DMS79 (cell line): ENCODE measurements at places on chromosomes 12 and 14.
A peak's percentile ranks its signal among the peaks of the same experiment; 100 is the strongest.

DNA sequence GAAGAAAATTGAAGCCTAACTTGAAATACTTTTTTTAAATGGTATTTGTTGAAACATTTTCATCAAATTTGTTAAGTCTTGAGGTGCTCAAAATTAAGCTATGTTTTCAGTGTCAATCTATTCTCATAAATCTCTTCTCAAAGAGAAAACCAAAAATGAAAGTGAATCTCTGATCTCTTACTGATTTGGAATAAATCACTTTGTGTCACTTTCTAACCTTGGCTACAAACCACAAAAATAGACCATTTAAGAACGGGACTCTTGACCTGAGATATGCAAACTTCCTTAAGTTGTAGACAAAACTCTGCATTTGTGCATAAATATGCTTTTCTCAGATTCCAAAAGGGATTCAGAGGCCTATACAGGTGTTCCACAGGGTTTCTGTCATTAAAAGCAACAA is 192.9 kb downstream of the SEC23A start:
- no peak for DNase-seq

- DNase-seq, result no peak
Observed at GRCh38 chr12:123591702-123592481, 7.5 kb downstream of the TMED2 start.

DNA sequence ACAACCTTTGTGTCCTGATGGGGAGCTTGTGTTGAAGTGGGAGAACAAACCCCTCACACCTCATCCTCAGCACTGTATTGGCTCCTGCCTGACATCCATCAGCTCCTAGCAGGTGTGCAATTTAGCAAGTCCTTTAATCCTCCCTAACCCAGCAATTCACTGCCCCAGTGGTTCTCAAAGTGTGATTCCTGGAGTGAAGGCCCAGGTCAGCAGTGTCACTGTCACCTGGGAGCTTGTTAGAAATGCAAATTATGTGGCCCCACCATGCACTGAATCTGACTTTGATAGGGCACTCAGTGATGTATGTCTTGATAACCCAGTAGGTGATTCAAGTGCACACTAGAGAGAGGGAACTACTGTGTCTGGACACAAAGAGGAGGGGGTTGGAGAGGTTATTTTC is 133.6 kb downstream of the FGD4 start:
- DNase-seq, result no peak

DNA sequence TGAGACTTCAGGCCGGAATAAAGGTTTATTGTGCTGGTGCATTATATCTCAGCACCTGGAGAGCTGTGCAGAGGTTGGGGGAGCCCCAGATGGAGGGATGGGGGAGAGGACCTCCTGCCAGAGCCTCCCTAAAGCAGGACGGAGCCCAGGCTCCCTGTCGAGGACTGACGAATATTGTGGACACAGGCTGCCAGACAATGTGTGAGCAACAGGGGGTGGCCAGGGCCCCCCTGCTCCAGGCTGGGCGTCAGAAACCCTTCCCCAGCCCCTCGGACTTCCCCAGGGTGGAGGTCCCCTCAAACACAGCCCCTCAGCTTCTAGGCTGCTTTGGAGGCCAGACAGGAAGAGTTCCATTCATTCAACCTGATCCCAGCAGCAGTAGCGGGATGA is 8.0 kb downstream of the TMEM119 start:
- no peak for DNase-seq

- no peak for DNase-seq
Observed at GRCh38 chr12:52573743-52574142, at the start of gene KRT74. KRT74 (minus strand) TSS chr12:52573843; CDS start chr12:52573777, 66 bp downstream.

GRCh38 chr12:130636370-130636769 is 79.7 kb downstream of the RIMBP2 start:
- no peak for DNase-seq

DNA sequence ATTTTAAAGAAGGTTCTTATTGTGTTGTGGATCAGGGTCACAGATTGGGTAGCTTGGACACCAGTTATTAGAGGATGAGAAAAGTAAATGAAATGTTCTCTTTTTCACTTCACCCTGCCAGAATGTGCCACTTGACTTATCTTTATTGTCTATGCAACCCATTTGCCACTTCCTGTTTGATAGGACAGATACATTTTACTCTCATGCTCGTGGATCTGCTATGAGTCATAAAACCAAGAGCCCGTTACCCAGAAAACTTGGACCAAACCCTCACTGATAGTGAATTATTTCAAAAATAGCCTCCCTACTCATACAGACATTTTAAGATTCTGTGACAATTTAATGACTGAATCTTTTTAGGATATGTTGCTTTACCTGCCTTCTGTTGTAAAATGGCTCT is 1.8 kb downstream of the ISCA2 start:
- peak; percentile 31 for DNase-seq

GRCh38 chr14:76695263-76695920 is 65.9 kb upstream of the VASH1 start:
- no peak for DNase-seq

GRCh38 chr12:60947533-60947932 is 1312.7 kb upstream of the USP15 start:
- DNase-seq, result no peak

- DNase-seq, result no peak
Observed at GRCh38 chr14:61530896-61531295, 164.4 kb upstream of the HIF1A start.

- no peak for DNase-seq
Observed at GRCh38 chr12:53862831-53863230, 75.8 kb upstream of the HOXC13 start.

DNA sequence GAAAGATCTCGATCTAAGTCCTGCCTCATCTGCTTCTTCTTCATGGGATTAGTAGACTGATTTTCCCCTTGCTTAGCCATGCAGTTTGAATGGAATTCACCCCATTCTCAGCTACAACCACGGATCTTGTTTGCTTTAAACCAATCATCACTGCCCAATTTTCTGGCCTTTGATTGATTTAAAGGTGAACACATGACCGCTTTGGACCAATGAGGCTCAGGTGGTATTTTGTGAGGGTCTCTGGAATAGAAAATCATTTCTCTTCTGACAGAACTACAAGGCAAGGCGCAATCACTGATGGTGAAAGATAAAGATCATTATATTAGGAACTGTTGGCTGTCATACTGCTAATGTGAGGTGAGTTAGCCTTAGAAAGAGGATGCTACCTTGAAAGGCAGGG is 213.0 kb upstream of the PLEKHG7 start:
- DNase-seq, result no peak

DNA sequence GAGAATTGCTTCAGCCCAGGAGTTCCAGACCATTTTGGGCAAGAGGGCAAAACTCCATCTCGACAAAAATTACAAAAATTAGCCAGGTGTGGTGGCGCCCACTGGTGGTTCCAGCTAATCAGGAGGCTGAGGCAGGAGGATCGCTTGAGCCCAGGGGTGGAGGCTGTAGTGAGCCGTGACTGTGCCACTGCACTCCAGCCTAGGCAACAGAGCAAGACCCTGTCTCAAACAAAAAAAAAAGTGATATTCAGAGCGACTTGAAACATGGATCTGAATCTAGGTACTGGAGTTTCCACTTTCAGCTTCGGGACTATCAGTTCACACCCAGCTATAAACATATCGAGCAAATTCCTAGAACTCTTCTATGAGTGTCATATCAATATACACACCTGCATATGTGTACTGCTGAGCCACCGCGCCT is 16.3 kb upstream of the RNF34 start:
- no peak for DNase-seq

GRCh38 chr12:58920102-58920960 is at the start of gene LRIG3:
LRIG3 (minus strand) TSS chr12:58920504; CDS start chr12:58920235, 269 bp downstream.
- peak; percentile 6 for DNase-seq

GRCh38 chr14:71589609-71590008 is 342.6 kb upstream of the RGS6 start:
- no peak for DNase-seq

GRCh38 chr12:108371801-108372344 is 32.8 kb upstream of the CMKLR1 start:
- no peak for DNase-seq

- DNase-seq, result no peak
Observed at GRCh38 chr14:83992857-83993256, 1537.1 kb upstream of the FLRT2 start.

DNA sequence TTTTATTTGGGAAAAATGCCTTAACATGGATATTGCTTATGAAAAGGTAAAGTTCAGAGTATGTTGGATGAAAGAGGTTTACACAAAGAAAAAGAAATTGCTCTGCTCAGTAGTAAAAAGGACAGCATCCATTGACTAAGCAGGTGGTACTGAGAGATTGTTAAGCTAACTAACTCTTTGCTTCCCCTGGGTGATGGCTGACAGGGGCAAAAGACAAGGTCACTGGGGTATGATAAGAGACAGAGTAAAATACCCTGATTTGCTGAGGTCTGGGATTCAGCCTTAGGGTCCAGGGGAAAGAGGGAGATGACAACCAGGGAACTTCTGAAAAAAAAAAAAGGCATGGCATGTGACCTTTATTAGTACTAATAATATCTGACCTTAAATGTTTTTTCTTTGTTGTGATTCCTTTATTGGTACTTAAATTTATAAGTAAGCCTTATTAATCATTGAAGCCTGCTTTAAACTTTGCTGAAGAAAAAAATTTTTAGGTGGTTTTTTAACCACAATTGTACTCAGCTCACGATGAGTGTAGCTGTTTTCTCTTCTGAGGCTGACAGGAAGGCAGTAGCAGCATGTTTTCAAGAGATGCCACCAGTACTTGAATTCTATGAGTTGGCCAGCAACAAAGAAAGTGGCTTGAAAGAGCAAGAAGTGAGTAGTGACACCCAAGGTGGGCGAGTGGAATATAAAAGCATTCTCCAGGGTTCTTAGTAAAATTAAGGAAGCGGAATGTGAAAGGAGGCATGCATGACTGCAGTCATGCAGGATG is 43.7 kb upstream of the KITLG start:
- DNase-seq, result no peak

- no peak for DNase-seq
Observed at GRCh38 chr14:65476942-65477318, 64.4 kb downstream of the FUT8 start.

DNA sequence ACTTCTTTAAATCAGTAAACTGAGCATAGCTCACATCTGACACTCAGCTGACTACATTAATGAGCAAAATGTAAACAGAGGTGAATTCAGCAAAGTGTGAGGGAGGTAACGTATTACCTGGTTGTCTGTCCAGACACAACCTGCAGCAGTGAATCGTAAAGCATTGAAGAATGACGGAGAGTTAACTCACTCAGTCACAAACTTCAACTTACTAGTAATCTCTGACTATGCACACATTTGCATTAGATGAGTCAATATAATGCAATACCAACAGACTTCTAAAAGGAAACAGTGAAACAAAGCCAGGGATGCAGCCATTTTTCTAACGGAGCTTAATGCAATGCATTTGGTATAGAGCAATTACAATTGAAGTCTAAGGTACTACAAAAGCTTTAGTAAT is 40.0 kb downstream of the STX2 start:
- no peak for DNase-seq

DNA sequence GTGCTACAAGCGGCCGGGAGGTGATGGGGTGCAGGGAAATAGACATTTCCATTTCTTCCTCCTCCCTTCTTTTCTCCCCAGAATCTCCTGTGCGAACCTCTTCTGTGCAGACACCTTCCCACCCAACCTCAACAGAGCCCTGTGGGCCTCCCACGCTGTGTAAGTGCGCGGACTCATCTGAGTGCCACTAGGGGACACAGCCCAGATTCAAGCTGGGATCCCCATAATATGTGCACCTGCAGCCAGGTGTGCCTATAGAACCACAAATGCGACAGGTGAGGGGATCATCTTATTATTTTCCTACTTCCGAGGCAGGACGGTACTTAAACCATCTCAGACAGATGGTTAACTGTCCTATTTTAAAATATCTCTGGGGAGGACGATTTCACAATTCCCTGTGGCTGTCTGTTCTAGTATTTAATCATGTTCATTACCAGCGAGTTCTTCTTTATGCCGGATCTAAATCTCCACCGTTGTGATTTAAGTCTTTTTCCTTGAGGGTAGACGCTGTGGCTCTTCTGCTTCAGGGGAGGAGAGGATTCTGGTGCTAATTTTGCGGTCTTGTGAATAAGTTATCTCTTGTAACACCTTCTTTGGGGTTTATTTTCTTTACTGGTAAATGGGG is 17.2 kb upstream of the CACNA1C start:
- no peak for DNase-seq

GRCh38 chr14:24110060-24110459 is 4.5 kb upstream of the DCAF11 start:
- DNase-seq, result no peak
